ENCODE measurements at places on chromosomes 3 and 15.

DNA sequence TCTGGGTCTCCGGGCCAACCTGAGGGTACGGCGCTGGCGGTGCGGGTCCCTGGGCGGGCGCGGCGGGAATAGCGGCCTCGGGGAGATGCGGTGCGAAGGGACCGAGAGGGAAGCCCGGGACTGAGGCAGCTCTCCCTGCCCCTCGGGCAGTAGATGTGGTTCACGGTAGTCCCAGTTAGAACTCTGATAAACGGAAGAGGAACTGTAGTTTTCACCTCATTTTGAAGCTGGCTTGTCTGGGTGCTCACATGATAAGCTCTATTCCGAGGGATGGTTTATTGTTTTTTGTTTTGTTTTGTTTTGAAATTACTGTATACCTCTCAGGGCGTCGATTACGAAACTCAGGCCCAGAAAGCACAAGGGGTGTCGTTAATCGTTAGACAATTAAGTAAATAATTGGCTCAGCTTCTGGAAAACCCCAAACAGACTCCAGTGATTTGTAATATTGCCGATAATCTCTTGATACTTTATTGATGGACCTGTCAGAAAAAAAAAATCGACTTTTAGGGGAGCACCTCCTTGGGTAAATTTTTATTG, 413 bp downstream of the NUSAP1 start:
- DNase-seq: no peak

GRCh38 chr3:51703761-51704510, 2.9 kb upstream of the GRM2 start:
- DNase-seq: no peak

DNA sequence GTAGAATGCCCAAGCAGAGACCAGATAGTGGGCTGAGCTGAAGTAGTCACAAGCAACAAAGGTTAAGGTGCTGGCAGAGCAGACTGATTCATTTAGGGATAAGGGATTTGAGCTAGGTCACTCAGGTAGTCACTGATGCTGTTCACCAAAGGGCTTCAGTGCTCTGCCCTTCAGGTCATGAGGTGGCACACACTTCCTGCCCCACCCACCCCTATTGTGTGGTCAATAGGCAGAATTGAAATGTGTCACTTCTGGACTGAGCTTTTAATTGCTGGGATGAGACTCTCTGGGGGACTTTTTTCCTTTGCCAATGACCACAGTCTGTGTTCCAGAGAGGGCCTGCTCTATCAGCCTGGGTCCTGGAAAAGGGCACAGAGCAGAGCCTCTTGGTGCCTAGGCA, 2.9 kb upstream of the DIS3L start:
- DNase-seq: no peak

- no peak for DNase-seq
These were observed 135.5 kb downstream of the TGFBR2 start for GRCh38 chr3:30741889-30742288.

DNA sequence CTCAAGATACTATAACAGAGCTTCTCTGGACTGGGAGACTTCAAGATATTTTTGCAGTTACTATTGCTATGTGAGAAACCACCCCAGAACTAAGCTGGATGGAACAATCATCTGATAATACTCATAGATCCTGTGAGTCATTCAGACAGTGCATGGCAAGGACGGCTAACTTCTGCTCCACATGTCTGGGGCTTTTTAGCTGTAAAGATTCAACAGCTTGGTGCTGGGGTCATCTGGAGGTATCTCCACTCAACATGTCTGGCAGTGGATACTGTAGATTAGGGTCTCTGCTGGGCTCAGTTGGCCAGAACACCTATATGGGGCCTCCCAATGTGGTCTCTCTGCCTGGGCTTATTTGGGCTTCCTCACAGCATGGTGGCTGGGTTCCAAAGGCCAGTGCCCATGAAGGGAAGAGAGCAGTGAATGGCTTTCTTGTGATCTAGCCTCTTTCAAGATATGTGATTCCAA, 117.3 kb upstream of the SLC7A14 start:
- DNase-seq: no peak

- DNase-seq: no peak
These were observed 26.6 kb downstream of the GABRA5 start for GRCh38 chr15:26893351-26894065.

- DNase-seq: no peak
These were observed 86.1 kb upstream of the PSMD6 start for GRCh38 chr3:64109438-64109837.

- no peak for DNase-seq
These were observed 77.6 kb upstream of the ALDH1L1 start for GRCh38 chr3:126257984-126258383.

- DNase-seq: no peak
These were observed 40.1 kb downstream of the ACAN start for GRCh38 chr15:88843334-88843733.

GRCh38 chr3:168161696-168162095, 66.0 kb upstream of the GOLIM4 start:
- no peak for DNase-seq

- DNase-seq: no peak
These were observed 84.6 kb downstream of the CD47 start for GRCh38 chr3:108006077-108006771.

DNA sequence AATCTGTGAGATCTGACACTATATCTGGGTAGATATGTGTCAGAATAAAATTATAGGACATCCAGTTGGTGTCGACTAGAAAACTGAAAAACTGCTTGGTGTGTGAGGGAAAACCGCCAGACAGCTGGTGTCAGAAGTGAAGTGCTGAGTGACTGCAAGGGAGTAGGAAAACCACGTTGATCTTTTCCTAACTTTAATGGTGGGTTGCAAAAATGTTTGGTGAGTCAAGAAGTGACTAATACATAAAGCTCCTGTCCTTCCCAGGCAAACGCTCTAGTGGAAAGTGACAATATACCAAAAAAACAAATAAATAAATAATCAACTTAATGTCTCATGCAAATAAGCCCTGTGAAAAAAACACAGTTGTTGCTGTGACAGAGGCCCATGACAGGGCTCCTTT, 7.3 kb upstream of the CD96 start:
- DNase-seq: no peak

GRCh38 chr15:85745525-85746150, 49.1 kb downstream of the KLHL25 start:
- DNase-seq: no peak

DNA sequence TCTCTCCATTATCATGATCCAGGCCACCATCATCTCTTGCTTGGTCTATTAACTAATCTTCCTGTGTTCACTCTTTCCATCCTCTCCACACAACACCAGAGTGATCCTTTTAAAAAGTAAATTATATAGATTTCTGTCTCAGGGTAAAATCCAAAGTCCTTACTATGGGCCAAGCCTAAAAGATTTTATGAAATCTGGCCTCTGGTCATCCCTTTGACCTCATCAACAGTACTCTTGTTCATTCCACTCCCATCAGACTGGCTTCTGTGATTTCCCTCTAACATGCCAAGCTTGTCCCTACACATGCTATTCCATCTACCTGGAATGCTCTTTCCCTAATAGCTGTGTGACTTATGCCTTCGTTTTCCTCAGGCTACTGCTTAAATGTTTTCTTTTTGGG, 8.3 kb upstream of the TIPARP start:
- no peak for DNase-seq

GRCh38 chr3:41158947-41159346, 40.4 kb upstream of the CTNNB1 start:
- DNase-seq: no peak

GRCh38 chr15:90306560-90306959, 41.1 kb downstream of the NGRN start:
- peak; percentile 39 for DNase-seq

- DNase-seq: no peak
These were observed 13.4 kb downstream of the STT3B start for GRCh38 chr3:31546162-31546561.

GRCh38 chr3:157906627-157907026, 199.6 kb downstream of the SHOX2 start:
- no peak for DNase-seq

DNA sequence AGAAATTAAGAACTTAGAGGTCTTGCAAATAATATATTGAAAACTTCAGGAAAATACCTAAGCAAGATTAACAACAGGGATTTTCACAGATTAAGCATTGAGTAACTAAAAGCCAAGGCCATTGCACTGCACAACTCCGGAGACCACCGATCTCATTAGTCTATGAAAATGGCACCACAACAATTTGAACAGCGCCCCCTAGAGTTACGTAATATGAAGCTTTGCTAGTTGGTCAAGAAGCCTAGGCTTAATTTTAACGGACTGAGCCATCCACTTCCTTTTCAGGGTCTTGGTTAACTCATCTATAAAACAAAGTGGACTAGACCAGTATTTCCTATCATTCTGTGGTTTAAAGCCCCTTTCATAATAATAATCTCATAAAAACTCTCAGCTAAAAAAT, 24.8 kb downstream of the TMEM212 start:
- DNase-seq: no peak

- no peak for DNase-seq
These were observed 261.3 kb upstream of the NR2E3 start for GRCh38 chr15:71549091-71549490.

DNA sequence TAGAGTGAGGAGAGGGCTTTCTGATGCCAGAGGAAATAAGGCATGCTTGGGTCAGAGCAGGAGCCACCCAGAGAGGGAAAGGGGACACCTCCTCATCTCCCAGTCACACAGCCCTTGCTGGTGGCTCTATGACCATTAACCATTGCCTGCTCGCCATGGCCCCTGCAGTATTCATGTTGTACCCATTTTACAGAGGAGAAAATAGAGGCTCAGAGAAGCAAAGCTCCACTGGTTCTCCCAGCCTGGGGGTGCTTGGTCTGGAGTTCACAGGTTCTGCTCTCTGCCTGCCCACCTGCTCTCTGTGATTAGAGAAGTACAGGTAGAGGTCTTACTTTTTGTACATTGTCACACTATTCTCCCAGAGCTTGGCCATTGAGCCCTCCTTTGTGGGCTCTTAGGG, 56.2 kb downstream of the LINGO1 start:
- no peak for DNase-seq

GRCh38 chr3:100073714-100074307, 40.5 kb downstream of the FILIP1L start:
- no peak for DNase-seq

GRCh38 chr3:2446146-2446545, 347.5 kb downstream of the CNTN4 start:
- DNase-seq: no peak

- DNase-seq: no peak
These were observed 156.4 kb upstream of the CBLB start for GRCh38 chr3:106025151-106025722.

DNA sequence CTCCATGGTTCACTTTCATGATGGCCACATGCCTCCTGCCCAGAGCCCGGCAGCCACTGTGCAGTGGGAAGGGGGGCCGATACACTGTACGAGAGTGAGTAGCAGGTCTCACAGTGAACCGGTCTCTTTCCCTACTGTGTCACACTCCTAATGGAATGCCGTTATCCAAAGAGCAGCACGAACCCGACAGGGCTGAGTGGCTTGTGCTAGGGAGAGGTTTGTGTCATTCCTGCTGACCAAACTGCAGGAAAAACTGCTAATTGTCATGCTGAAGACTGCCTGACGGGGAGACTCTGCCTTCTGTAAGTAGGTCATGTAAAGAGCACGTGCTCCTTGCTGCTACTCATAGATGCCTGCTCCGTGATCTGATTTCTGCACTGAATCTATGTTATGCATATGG, 105.1 kb downstream of the ARPP21 start:
- no peak for DNase-seq

GRCh38 chr3:194941360-194941955, 255.8 kb downstream of the FAM43A start:
- DNase-seq: no peak

DNA sequence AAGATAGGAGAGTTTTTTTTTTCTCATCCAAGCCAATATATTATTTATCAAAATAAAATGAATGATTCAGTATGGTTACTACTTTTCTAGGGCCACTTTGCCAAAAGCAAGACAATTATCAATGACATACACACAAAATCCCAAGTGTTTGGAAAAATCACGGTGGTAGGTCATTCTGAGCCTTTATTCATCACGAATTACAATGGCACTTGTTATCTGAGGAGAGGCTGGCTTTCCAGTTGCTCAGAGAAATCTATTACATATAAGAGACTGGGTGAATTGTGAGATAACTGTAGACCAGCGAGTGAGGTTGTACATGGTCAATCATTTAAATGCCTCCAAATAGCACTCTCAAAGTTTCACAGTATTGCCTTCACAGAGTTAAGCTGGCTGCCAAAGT, 20.4 kb upstream of the FGF12 start:
- DNase-seq: no peak

DNA sequence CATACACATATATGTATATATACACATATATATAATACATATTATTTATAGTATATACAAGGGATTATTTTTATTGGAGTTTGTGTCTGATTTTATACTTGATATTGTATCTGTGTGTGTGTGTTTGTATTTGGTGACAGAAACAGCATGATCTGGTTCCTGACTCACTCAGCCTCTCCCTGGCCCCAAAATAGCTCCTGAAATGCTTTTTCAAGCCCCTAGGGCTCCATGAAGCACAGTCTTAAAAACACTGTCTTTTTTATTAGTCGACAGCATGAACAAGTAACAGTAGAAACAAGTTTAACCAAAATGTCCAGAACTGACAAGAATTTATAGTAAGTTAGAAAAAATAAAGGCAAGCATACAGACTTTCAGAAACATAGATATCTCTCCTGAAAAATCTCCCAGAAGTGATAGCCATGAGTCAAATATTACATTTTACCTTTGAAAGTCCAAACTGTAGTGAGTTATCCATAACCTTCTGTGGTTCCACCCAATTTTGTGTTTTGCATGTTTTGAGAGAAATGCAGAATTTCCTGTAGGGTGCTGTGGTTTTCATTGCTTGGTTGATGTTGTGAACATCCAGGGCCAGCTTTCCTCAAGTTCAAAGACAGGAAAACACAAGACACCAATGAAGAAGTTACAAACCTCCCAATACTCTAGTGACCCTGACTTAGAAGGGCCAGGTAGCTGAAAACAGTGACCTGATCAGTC, 98.5 kb upstream of the CCDC80 start:
- DNase-seq: no peak

- DNase-seq: no peak
These were observed 24.2 kb downstream of the PIAS1 start for GRCh38 chr15:68078365-68078764.

- no peak for DNase-seq
These were observed 150.6 kb downstream of the PDCD6IP start for GRCh38 chr3:33949074-33949473.

GRCh38 chr3:12981306-12982275, 91.6 kb downstream of the IQSEC1 start:
- no peak for DNase-seq

DNA sequence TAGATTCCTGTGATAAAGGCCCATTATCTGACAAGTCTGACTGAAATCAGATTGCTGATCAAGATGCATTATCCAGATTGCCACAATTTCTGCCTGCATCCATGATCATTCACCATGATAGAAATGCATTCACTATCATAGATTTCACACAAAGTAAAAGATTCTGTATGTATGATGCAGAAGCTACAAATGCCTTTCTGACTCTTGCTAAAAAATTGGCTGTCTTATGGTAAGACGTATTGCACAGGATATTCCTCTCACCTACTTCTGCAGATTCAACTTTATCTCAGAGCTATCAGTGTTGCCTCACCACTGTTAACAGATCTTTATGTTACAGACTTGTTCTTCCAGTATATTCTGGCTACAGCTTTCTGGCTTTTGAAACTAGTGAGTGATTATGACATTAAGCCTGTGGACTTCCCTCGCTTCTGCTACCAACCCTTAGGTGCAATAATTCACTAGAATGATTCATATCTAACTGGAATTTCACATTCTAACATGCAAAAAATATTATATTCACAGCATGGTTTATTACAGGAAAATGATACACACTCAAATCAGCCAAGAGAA, 955.3 kb downstream of the EPHA3 start:
- no peak for DNase-seq

- no peak for DNase-seq
These were observed 50.8 kb downstream of the LYSMD4 start for GRCh38 chr15:99682455-99682854.

- no peak for DNase-seq
These were observed 12.6 kb downstream of the GHRL start for GRCh38 chr3:10280177-10280529.

Data from GM12864 (cell line).